ENCODE measurements at places on chromosomes 2 and 18. TPM values are rescaled to one million over a fixed set of nuclear protein-coding genes. Genes with fewer than 3 reads are reported as not detected.

GRCh38 chr2:131055169-131056065, 37.8 kb downstream of the FAM168B start:
- no peak for DNase-seq
- no peak overlapping the region for H3K4me3 ChIP-seq
- H3K27me3 ChIP-seq, result no peaks in the 10 kb centered on the region
- H3K36me3 ChIP-seq, result peaks cover 17% of the 10 kb centered on the region
- no peaks in the 10 kb centered on the region for H3K4me1 ChIP-seq

GRCh38 chr18:29540548-29540947, 1363.6 kb upstream of the CDH2 start:
- H3K36me3 ChIP-seq, result no peaks in the 10 kb centered on the region
- no peak for DNase-seq
- H3K4me3 ChIP-seq, result no peak overlapping the region

GRCh38 chr2:187297801-187298200, 150.3 kb downstream of the CALCRL start:
- H3K4me1 ChIP-seq, result no peaks in the 10 kb centered on the region
- H3K27ac ChIP-seq, result no peak overlapping the region
- H3K4me3 ChIP-seq, result no peak overlapping the region
- no peak for DNase-seq

- no peaks in the 10 kb centered on the region for H3K4me1 ChIP-seq
- H3K27ac ChIP-seq, result no peak overlapping the region
- DNase-seq, result no peak
- H3K36me3 ChIP-seq, result no peaks in the 10 kb centered on the region
- H3K27me3 ChIP-seq, result no peaks in the 10 kb centered on the region
Observed at GRCh38 chr2:188956290-188956689, 17.9 kb upstream of the COL3A1 start.

- H3K27me3 ChIP-seq, result no peaks in the 10 kb centered on the region
- no peak overlapping the region for H3K27ac ChIP-seq
- no peaks in the 10 kb centered on the region for H3K4me1 ChIP-seq
- DNase-seq, result no peak
- no peak overlapping the region for H3K4me3 ChIP-seq
- H3K36me3 ChIP-seq, result no peaks in the 10 kb centered on the region
Observed at GRCh38 chr18:65498605-65499004, 252.2 kb upstream of the CDH7 start.

GRCh38 chr2:227163998-227164762, at the start of the genes COL4A3 and COL4A4:
Gene COL4A3, plus strand, starts transcription at chr2:227164624. Its CDS starts 103 bp downstream, at chr2:227164727.
Gene COL4A4, minus strand, starts transcription at chr2:227164205. Its CDS starts 16,722 bp downstream, at chr2:227147483.
- peak within 1 kb of the TSS; percentile 47 for H3K4me3 ChIP-seq
- no peaks in the 10 kb centered on the region for H3K27me3 ChIP-seq
- peak; percentile 16 for DNase-seq
- no peaks in the 10 kb centered on the region for H3K4me1 ChIP-seq
- H3K27ac ChIP-seq, result peak within 1 kb of the TSS; percentile 54
- no peaks in the 10 kb centered on the region for H3K36me3 ChIP-seq

GRCh38 chr2:207879536-207879935, 109.8 kb upstream of the FZD5 start:
- H3K4me1 ChIP-seq, result no peaks in the 10 kb centered on the region
- no peak for DNase-seq
- H3K27me3 ChIP-seq, result no peaks in the 10 kb centered on the region
- no peak overlapping the region for H3K27ac ChIP-seq
- H3K36me3 ChIP-seq, result no peaks in the 10 kb centered on the region

- H3K36me3 ChIP-seq, result no peaks in the 10 kb centered on the region
- H3K27me3 ChIP-seq, result peaks cover 3% of the 10 kb centered on the region
- peak within 1 kb of the TSS; percentile 23 for H3K4me3 ChIP-seq
- no peak within 1 kb of the TSS for H3K27ac ChIP-seq
- peak; percentile 36 for DNase-seq
- peaks cover 16% of the 10 kb centered on the region for H3K4me1 ChIP-seq
Observed at GRCh38 chr2:219060821-219061791, at the start of gene IHH. Gene IHH, minus strand, starts transcription at chr2:219060921. Its CDS starts 454 bp downstream, at chr2:219060467.

- H3K27me3 ChIP-seq, result no peaks in the 10 kb centered on the region
- H3K4me1 ChIP-seq, result no peaks in the 10 kb centered on the region
- DNase-seq, result no peak
- H3K27ac ChIP-seq, result no peak overlapping the region
Observed at GRCh38 chr2:64946769-64947247, 42.4 kb upstream of the SLC1A4 start.

DNA sequence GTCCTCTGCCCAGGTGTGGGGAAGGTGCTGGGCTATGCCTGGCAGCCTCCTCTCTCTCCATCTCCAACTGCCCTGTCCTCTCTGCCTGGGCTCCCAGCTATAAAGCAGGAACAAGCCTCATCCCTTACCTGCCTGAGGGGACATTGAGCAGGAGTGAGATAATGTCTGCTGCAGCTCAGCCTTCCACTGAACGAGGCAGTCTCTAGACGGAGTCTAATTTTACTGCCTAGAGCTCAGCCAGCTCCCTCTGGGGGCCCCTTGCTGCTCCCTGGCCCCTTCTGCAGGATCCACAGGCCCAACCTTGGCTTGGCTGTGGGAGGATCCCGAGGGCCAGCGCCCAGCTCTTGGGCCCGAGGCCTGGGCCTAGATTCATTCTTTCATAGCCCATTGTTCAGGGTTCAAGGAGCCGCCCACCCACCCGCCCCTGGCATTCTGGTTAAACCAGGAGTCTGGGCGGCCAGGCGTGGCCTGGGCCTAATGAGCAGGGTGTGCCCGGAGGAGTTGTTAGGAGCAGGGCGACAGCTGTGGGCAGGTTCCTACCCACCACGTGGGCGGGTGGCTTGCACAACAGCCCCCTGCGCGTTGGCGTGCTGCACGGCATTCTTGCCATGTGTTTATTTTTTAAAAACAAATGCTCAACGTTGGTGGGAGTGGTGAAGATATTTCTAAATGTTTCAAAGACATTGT, 44.6 kb downstream of the FOSL2 start:
- H3K36me3 ChIP-seq, result no peaks in the 10 kb centered on the region
- no peaks in the 10 kb centered on the region for H3K4me1 ChIP-seq
- DNase-seq, result peak; percentile 76

DNA sequence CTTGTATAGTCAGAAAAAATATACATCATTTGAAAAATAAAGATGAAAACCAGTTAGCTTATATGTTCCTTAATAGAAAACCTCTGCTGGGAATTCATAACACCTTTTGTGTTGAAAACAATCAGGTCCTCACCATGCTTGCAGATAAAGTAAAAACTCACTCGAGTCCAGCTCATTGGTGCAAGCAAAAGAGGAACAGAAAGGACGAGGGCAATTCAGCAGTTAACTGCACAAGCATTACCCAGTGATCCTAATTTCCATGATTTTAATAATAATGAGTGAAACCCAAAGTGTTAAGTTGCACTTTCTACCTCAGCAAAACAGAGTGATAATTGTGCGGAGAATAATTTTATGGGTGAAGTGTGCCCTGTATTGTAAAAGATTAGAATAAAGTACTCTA, 839.9 kb downstream of the BCL11A start:
- no peaks in the 10 kb centered on the region for H3K36me3 ChIP-seq
- H3K27ac ChIP-seq, result no peak overlapping the region
- no peak for DNase-seq
- H3K4me3 ChIP-seq, result no peak overlapping the region
- H3K27me3 ChIP-seq, result no peaks in the 10 kb centered on the region
- no peaks in the 10 kb centered on the region for H3K4me1 ChIP-seq

DNA sequence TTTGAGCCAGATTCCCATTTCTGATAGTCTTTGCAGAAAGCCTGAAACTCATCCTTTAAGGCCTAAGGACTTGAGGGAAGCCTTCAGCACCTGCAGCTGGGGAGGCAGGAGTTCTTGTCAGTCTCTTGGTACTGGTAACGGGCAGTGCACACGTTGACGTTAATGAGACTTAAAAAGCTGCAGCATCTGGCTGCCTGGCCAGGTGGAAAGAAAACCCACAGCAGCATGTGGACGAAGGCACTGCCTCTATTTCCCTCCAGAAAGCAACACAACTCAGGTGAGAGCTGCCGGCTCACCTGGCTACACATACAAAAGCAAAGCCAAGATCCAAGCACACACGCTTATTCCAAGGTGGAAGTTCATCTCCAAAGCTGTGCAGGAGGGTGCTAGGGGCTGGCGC, 178.8 kb downstream of the ANAPC1 start:
- H3K4me1 ChIP-seq, result no peaks in the 10 kb centered on the region
- no peaks in the 10 kb centered on the region for H3K36me3 ChIP-seq
- no peak overlapping the region for H3K4me3 ChIP-seq
- no peak overlapping the region for H3K27ac ChIP-seq
- no peaks in the 10 kb centered on the region for H3K27me3 ChIP-seq

DNA sequence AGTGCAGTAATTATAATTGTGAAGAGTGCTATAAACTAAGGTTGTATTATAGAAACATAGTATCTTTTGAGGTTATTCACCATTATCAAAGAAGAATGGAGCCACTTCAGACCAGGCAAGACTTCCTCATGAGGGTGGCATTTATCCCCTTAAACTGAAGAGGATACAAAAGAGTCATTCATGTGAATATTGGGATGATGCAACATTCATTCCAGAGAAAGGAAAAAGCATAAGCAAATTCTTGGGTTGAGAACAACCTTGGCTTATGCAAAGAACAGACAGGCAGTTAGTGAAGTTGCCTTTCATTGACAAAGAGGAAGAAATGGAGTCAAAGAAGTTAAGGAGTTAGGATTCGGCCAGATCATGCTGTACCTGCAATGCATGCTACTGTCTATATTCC, 682.5 kb downstream of the MBD2 start:
- H3K4me3 ChIP-seq, result no peak overlapping the region
- H3K36me3 ChIP-seq, result no peaks in the 10 kb centered on the region
- no peaks in the 10 kb centered on the region for H3K27me3 ChIP-seq
- H3K27ac ChIP-seq, result no peak overlapping the region
- H3K4me1 ChIP-seq, result no peaks in the 10 kb centered on the region
- no peak for DNase-seq

DNA sequence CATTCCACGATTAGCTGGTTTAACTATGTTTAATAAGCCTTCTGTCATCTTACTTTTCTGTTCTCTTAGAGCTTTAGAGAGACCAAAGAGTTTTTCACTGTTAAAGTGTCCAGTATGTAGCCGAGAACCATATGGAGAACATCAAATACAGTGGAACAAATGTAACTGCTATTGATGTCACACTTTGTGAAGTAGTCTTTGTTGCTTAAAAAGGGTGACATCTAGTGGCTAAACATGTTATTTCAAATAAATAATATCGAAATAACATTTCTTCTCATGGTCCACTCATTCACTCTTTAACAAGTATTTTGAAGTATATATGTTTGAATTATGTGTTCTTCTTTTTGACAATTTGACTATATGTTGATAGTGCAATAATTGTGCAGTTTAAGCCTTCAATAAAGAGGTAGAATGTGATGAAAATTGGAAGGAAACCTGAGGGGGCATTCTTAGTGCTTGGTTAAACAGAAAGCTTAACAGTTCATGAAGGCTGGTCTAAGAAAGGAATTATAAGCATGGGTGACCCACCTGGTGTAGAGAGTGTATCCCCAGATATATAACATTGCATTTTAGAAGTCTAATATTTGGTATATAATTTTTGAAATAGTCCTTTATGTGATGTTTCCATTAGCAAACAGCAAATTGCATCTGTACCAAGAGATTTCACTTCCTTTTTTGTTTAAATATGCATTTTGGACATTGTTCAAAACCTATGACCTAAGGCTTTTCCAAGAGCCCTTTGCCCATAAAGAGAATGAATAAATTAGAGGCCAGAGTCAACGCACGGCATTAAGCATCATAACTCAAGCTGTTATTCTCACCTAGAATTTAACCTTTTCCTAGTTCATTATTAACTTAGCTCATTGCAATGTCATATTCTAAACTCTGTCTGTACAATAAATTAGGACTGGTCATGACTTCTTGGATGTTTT, 112.1 kb downstream of the KYNU start:
- no peaks in the 10 kb centered on the region for H3K4me1 ChIP-seq
- no peak for DNase-seq
- H3K27me3 ChIP-seq, result no peaks in the 10 kb centered on the region
- no peaks in the 10 kb centered on the region for H3K36me3 ChIP-seq
- no peak overlapping the region for H3K4me3 ChIP-seq
- no peak overlapping the region for H3K27ac ChIP-seq

DNA sequence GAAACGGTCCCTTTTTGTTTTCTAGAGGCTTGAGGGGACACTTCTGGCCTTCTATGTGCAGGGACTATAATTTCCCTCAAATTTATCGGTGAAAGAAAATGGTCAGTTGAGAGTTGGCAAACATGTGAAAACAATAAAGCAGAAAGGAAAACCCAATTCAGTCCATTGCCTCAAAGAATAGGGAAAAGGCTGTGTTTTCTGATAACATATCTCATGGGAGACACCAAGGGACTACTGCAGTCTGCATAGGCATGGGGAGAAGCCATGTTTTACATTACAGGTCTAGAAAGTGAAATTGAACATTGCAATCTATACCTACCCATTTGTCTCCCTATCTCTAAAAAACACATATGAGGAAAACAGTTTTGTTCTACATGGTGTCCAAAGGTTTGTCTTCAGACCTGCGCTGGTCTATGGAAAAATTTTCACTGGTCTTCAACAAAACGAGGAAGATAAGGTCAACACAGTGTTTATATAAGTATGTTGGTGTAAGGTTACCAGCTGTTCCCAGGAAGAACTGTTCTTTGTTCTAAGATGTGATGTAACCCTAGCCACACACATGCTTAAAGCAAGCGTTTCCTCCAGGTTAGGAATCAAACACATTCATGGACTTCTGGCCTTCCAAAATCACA, 179.7 kb downstream of the MREG start:
- H3K27ac ChIP-seq, result no peak overlapping the region
- peak; percentile 34 for DNase-seq
- no peaks in the 10 kb centered on the region for H3K27me3 ChIP-seq
- H3K36me3 ChIP-seq, result no peaks in the 10 kb centered on the region
- H3K4me1 ChIP-seq, result no peaks in the 10 kb centered on the region
- no peak overlapping the region for H3K4me3 ChIP-seq

DNA sequence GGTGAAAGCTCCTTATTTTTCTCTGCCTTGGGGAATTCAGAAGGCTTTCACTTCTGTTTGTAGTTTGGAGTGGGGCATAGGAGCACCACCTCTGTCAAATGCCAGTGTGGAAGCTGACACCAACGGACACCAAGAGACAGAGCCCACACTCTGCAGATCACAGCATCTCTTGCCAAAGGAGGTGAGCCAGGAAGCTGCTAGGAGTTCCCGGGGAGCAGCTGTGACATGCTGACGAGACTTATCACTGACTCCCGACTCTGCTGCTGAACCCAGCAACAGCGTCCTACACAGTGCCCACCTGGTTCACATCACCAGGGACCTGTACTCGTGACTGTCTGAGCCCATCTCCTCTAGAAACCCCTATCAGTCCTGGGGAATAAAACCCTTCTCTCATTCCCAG, 8.1 kb downstream of the TEX51 start:
- no peak for DNase-seq
- no peaks in the 10 kb centered on the region for H3K27me3 ChIP-seq
- no peaks in the 10 kb centered on the region for H3K4me1 ChIP-seq
- H3K27ac ChIP-seq, result no peak overlapping the region
- no peaks in the 10 kb centered on the region for H3K36me3 ChIP-seq

PLEK gene
- total RNA-seq, result 0.59 TPM

HOXD3 gene
- total RNA-seq, result 5.3 TPM

CD8A gene
- total RNA-seq, result 2.5 TPM

MAPRE3 gene
- 12.0 TPM for total RNA-seq

FBXO15 gene
- total RNA-seq, result 4.2 TPM

TMEM247 gene
- total RNA-seq, result 2.6 TPM

SERPINB3 gene
- total RNA-seq, result 8.8 TPM

GAD1 gene
- total RNA-seq, result 2.9 TPM

DLGAP1 gene
- 66.7 TPM for total RNA-seq

INHBB gene
- 35.9 TPM for total RNA-seq

MBD1 gene
- 121 TPM for total RNA-seq

Measured in prostate gland (tissue), 2 donors.